ENCODE measurements at places on chromosomes 7 and 10. TPM values are rescaled to one million over a fixed set of nuclear protein-coding genes. Genes with fewer than 3 reads are reported as not detected.
A peak's percentile ranks its signal among the peaks of the same experiment; 100 is the strongest.

GRCh38 chr7:41065663-41066062, 637.2 kb downstream of the INHBA start:
- H3K4me1 ChIP-seq, result no peaks in the 10 kb centered on the region
- H3K27ac ChIP-seq, result no peak overlapping the region
- H3K36me3 ChIP-seq, result no peaks in the 10 kb centered on the region
- DNase-seq, result no peak

DNA sequence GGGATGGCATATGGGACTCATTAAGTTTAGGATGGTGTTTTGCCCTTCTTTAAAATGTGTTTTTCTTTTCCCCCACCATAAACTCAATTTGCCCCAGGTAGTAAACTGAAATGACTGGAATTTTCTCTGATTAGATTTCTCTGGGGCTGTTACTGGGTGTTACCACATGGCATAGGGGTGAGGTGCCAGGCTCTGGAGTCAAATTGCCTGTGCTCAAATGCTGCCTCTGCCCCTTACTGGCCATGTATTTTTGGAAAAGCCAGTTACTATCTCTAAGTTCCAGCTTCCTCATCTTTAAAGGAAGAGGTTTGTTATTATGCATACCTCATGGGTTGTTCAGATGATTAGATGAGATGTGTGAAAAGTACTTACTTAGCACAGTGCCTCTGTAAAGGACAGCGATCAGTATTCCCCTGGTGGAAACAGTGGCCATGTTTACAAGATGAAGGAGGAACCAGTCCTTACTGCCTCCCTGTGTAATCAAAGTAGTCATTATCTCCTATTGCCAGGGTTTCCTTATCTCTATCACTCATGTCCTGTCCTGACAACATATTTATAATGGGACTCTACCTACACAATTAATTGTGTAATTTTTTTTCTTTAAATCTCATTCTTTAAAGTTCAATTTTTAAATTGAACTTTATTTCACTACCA, 352.0 kb downstream of the KCNMA1 start:
- no peaks in the 10 kb centered on the region for H3K27me3 ChIP-seq
- no peak overlapping the region for H3K27ac ChIP-seq
- DNase-seq, result no peak
- no peak overlapping the region for H3K4me3 ChIP-seq
- H3K4me1 ChIP-seq, result peaks cover 25% of the 10 kb centered on the region

GRCh38 chr7:70975754-70976153, 156.2 kb upstream of the GALNT17 start:
- H3K36me3 ChIP-seq, result no peaks in the 10 kb centered on the region
- no peak for DNase-seq
- no peak overlapping the region for H3K4me3 ChIP-seq
- H3K27me3 ChIP-seq, result no peaks in the 10 kb centered on the region

- no peak overlapping the region for H3K27ac ChIP-seq
- no peak overlapping the region for H3K4me3 ChIP-seq
- H3K36me3 ChIP-seq, result no peaks in the 10 kb centered on the region
These were observed 7.9 kb upstream of the XPNPEP1 start for GRCh38 chr10:109931163-109931562.

Gene BUD31
- total RNA-seq, result 162 TPM

- no peaks in the 10 kb centered on the region for H3K4me1 ChIP-seq
- no peak overlapping the region for H3K27ac ChIP-seq
- no peaks in the 10 kb centered on the region for H3K27me3 ChIP-seq
- no peak for DNase-seq
These were observed 202.9 kb downstream of the RPS24 start for GRCh38 chr10:78236416-78237015.

GRCh38 chr7:80902716-80903308, 16.0 kb downstream of the SEMA3C start:
- H3K36me3 ChIP-seq, result no peaks in the 10 kb centered on the region
- H3K27ac ChIP-seq, result no peak overlapping the region
- H3K4me3 ChIP-seq, result no peak overlapping the region

Gene TNKS2
- total RNA-seq, result 25.8 TPM

Gene PAPOLB
- 0.04 TPM for total RNA-seq

DNA sequence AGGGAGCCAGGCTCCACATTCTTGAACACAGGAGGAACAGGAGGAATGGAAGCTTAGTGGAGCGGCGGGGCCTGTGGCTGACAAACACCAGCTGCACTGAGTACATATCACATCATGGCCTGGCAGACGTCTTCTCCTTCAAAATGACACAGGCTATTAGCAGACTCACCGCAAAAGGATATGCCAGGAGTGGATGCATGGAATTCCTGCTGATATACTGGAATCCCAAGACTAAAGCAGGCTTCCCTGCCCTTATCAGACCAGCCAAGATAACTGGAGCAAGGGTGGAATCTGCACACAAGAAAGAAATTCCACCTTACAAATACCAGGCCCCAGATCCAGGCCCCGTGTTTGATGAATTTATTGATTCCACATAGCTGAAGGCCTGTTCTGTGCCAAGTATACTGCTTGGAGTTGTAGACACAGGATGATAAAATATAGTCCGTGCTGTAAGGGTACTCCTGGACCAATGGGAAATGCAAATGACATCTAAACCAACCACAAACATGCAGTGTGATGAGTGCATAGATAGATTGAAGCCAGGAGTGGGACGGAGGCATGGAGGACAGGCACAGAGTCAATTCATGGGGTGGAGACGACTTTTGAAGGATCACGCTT, 480.5 kb upstream of the ZMIZ1 start:
- H3K4me3 ChIP-seq, result no peak overlapping the region
- H3K27me3 ChIP-seq, result no peaks in the 10 kb centered on the region
- no peaks in the 10 kb centered on the region for H3K36me3 ChIP-seq
- no peak for DNase-seq
- H3K4me1 ChIP-seq, result no peaks in the 10 kb centered on the region

- peaks cover 11% of the 10 kb centered on the region for H3K4me1 ChIP-seq
- H3K36me3 ChIP-seq, result no peaks in the 10 kb centered on the region
- no peak overlapping the region for H3K27ac ChIP-seq
- H3K27me3 ChIP-seq, result no peaks in the 10 kb centered on the region
- peak overlapping the region; percentile 65 for H3K4me3 ChIP-seq
These were observed 1197.3 kb downstream of the SORCS3 start for GRCh38 chr10:105838392-105838791.
